Stimulated activated CD8-positive, alpha-beta memory T cell treated with anti-CD3 and anti-CD28 coated beads, Interleukin-15, amount 100 ng/mL, for 24 hours (primary cell): ENCODE measurements at places on chromosomes 7 and 10.
A peak's percentile ranks its signal among the peaks of the same experiment; 100 is the strongest.

DNA sequence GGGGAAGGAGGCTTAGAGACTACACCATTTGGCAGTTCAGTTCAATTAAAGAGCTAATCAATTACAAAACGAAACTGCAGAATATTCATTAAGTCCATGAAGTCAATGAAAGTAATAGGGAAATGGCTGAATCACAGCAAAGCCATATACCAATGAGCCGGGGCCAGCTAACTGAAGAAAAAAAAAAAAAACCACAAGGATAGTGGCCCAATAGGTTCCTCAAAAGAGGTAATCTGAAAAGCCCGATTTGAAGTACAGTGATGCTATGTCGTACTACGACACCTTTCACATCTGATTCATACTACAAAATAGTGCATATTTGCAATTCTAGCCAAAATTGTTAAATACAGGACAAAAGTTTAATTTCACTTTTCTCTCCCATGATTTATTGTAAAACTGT, 2.5 kb downstream of the ARHGAP12 start:
- DNase-seq = no peak

- DNase-seq = no peak
These were observed 184.2 kb downstream of the WDR37 start for GRCh38 chr10:1240341-1240775.

GRCh38 chr7:151248346-151249033, at the start of gene SMARCD3:
Gene SMARCD3 (minus strand): TSS chr7:151248694. CDS start chr7:151248562, 132 bp downstream.
- no peak for DNase-seq

DNA sequence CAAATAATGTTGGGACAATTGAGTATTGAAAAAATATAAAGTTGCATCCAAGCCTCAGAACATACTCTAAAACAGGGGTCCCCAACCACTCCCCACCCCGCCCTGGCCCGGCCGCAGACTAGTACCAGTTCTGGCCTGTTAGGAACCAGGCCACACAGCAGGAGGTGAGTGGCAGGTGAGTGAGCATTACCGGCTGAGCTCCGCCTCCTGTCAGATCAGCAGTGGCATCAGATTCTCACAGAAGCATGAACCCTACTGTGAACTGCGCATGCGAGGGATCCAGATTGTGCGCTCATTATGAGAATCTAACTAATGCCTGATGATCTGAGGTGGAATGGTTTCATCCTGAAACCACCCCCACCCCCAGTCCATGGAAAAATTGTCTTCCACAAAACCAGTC, 19.4 kb downstream of the HIPK2 start:
- DNase-seq = no peak

DNA sequence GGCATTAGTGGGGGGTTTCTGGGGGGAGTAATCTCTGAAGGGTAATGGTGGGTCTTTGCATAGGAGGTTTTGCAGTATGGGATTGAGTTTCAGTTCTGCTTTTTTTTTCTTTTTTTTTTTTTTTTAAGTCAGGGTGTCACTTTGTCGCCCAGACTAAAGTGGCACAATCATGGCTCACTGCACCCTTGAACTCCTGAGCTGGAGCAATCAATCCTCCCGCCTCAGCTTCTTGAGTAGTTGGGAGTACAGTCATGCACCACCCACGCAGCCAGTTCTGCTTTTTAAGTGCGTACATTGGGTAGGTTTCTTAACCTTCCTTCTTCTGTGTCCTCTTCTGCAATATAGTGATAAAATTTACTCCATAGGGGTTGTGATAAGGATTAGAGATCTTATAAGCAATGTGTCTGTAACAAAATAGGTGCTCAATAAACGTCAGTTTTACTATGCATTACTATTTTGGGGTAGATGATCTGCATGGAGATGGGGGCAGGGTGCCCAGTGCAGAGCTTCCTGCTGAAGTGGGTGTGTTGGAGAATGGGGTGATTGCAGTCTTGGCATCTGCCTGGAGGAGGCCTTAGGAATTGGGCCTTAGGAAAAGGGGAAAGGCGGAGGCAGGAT, 9.6 kb downstream of the KAZALD1 start:
- no peak for DNase-seq

GRCh38 chr7:31512166-31512565, 1.7 kb upstream of the ITPRID1 start:
- no peak for DNase-seq

GRCh38 chr7:123958186-123958703, 33.2 kb downstream of the SPAM1 start:
- no peak for DNase-seq

GRCh38 chr10:30437031-30437841, 3.3 kb downstream of the MAP3K8 start:
- DNase-seq = no peak

DNA sequence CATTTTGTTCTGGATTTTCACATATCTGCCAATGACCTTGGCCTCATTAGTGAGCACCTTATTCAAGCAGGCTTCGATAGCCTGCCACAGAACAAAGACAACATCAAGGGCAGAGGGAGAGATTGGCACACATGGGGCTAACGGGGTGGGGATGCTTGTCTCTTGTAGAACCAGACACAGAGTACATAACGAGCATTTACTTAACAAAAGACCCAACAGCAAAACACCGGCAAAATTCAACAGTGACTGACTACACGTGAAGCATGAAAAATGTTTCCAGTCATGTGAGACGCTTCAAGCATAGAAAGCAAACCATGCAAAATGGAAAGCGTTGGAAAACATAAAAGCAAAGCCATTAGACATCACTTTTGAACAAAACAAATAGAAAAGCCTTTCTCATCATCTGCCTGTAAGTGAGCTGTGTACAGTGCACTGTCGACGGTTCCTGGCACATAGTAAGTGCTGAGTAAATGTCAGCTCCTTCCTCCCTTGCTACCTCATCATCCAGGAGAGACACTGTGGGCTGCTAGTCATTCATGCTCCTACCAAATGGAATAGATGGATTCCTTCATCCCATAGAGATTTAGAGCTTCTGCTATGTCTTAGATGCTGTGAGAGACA, 134.4 kb upstream of the AGK start:
- no peak for DNase-seq

- no peak for DNase-seq
These were observed 8.2 kb upstream of the ERVW-1 start for GRCh38 chr7:92485974-92486373.

GRCh38 chr7:144720710-144721109, 115.1 kb downstream of the TPK1 start:
- no peak for DNase-seq

- no peak for DNase-seq
These were observed 227.2 kb upstream of the FAM3C start for GRCh38 chr7:121623130-121623872.

GRCh38 chr10:37566332-37566731, 291.1 kb downstream of the ZNF248 start:
- DNase-seq = no peak

GRCh38 chr7:148699024-148699781, 500 bp downstream of the CUL1 start:
- peak; percentile 29 for DNase-seq

DNA sequence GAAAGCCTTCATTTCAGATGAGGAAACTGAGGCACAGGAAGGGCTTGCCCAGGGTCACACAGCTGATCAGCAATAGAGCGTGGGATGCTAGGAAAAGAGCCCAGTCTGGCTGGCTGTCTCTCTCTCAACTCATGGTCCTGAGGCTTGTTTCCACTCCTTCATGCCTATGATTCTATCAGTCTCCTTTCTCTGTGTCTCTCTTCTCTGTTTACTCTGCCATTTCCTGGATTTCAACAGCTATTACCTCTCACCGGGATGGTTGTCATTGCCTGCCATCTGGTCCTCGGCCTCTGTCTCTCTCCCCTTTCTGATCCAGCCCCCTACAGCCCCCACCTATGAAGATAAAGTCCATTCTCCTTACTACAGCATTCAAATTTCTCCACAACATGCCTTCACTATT, 93.3 kb upstream of the AGBL3 start:
- DNase-seq = no peak

DNA sequence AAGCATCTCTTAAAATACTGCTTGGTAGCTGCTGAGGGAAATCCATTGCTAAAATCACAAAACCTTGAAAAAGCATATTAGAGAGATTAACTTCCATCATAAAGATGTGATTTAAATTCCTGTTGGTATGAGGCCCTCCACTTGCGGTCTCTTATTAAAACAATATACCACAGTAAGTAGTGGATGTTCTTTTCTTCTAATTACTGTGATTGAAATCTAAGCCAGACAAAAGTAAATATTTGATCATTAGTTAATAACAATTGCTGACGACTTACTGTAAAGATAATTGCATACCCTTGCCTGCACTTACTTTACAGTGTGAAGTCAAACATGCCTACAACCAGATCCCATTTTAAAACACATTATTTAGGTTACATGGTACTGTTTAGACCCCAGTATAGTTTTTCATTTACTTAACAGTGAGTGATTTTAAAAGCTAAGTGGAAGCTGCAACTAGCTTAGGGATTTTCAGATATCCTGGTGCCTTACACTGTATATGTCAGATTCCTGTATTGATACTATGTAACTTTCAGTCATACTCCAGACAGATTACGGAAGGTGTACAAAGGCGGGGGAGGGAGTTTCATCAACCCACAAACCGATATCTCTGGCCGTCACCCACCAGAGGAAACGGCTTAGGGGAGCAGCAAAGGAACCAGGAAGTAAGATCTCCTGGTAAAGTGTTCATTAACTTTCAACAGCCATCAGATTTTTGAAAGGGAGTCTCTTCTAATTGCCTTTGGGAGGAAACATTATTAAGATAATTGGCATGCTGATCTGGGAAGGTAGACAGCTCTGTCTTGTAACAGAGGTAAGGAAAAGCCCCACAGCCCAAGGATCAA, 986 bp downstream of the NRP1 start:
- DNase-seq = no peak

DNA sequence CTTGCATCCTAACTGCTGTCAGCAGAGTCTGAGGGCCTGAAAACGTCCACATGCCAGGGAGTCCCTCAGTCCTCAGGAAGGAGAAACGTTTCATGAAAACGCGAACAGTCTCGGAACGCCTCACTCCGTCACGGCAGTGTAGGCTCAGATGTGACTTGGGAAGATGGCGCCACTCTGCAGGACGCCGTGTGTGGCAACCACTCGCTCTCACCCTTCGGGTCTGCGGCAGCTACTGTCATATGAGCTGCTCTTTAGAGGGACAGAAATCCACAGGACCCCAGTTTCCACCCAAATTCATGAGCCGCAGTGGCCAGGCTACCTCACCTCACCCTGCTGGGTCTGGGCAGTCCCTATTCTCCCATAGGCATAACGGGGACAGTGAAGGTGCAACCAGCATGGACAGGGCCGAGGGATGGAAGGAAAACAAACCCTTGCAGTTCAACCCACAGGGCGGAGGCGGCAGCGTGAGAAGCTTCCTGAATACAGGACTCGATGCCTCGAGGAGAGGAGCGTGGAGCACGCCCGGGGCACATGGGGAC, 438.3 kb downstream of the DNAJB6 start:
- no peak for DNase-seq

DNA sequence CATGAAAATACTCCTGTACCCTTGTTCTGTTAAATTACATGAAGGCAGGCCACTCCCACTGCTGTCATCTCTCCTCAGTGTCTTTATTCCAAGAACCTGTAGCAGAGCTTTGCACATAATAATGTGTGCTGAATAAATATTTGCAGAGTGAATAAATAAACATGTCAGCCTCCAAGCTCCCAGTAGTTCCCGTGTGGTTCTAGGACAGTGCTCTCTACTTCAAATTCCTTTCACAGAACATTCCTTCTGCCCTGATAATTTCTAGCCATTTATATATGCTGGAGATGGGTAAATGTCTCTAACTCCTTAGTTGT, 20.3 kb upstream of the HYAL4 start:
- DNase-seq = no peak

DNA sequence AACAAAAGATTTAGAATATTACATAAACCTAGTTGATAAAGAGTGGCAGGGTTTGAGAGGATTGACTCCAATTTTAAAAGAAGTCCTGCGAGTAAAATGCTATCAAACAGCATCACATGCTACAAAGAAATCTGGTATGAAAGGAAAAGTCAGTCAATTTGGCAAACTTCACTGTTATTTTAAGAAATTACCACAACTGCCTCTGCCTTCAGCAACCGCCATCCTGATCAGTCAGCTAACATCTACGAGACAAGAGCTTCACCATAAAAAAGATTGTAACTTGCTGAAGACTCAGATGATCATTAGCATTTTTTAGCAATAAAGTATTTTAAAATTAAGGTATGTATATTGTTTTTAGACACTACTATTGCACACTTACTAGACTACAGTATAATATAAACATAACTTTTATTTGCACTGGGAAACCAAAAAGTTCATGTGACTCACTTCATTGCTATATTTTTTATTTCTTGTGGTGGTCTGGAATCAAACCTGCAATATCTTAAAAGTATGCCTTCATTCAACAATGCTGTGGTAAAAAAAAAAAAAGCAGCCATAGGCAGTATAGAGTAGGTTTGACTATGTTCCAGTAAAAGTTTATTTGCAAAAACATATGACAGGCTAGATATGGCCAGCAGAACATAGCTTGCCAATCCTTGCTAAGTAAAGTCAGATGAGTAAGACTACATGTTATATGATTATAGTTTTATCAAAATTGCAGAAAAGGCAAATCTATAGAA, 74.4 kb downstream of the GLCCI1 start:
- no peak for DNase-seq

DNA sequence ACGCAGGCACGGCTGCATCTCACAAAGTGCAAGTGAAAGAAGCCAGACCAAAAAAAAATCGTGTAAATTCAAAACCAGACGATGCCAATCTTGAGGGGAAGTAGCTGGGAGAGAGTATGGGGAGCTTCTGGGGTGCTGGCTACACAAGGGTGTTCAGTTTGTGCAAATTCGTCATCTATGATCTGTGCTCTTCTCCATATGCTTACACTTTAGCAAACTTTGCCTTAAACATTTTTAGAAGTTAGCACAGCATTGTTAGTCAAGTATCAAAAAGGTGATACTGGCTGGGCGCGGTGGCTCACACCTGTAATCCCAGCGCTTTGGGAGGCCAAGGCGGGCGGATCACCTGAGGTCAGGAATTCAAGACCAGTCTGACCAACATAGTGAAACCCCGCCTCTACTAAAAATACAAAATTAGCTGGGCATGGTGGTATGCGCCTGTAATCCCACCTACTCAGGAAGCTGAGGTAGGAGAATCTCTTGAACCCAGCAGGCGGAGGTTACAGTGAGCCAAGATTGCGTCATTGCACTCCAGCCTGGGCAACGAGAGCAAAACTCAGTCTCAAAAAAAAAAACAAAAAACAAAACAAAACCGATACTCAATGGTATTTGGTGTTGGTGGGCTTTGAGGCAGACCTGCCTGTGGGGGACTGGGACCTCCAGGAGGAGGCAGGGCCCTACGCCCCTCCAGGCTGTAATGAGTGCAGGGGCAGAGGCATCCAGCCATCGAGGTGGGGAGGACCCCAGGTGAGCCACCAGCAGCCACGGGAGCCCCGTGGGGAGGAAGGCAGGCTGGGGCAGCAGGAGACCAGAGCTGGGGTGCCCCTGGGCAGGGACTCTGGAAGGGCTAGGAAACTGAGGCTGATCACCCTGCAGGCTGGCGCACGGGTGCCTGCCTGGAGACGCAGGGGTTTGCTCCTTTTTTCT, 150.0 kb downstream of the PRKAG2 start:
- no peak for DNase-seq

DNA sequence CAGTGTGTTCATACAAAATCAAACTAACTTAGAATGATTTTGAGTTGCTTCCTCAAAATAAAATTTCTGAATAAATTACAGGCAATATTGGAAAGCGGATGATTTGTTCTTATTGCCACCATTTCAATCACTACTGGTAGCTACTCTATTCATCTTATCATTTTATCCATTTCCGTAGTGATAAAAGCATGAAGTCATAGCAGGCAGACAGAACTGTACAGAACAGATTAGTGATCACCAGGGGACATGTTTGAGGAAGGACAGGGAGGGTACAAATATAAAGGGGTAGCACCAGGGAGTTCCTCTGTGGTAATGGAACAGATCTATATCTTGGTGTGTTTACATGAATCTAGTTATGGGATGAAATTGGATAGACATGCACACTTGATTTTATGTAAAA, 138.5 kb downstream of the WNT2 start:
- no peak for DNase-seq
